Heart left ventricle (tissue), 16 donors: ENCODE measurements at places on chromosomes 6 and 20. TPM values are rescaled to one million over a fixed set of nuclear protein-coding genes. Genes with fewer than 3 reads are reported as not detected.

Gene IRAK1BP1
- 5.4 TPM for total RNA-seq

Gene RAET1G
- not detected for total RNA-seq

Gene DDX43
- not detected for total RNA-seq

GRCh38 chr6:137976430-137976829 is 109.4 kb downstream of the TNFAIP3 start:
- no peak overlapping the region for H3K27ac ChIP-seq
- H3K36me3 ChIP-seq, result no peaks in the 10 kb centered on the region
- no peaks in the 10 kb centered on the region for H3K27me3 ChIP-seq
- DNase-seq, result no peak

- no peak for DNase-seq
- no peaks in the 10 kb centered on the region for H3K27me3 ChIP-seq
- no peak overlapping the region for H3K4me3 ChIP-seq
- H3K27ac ChIP-seq, result no peak overlapping the region
- H3K4me1 ChIP-seq, result no peaks in the 10 kb centered on the region
- no peaks in the 10 kb centered on the region for H3K36me3 ChIP-seq
These were observed 168.5 kb upstream of the ID4 start for GRCh38 chr6:19668710-19669109.

DNA sequence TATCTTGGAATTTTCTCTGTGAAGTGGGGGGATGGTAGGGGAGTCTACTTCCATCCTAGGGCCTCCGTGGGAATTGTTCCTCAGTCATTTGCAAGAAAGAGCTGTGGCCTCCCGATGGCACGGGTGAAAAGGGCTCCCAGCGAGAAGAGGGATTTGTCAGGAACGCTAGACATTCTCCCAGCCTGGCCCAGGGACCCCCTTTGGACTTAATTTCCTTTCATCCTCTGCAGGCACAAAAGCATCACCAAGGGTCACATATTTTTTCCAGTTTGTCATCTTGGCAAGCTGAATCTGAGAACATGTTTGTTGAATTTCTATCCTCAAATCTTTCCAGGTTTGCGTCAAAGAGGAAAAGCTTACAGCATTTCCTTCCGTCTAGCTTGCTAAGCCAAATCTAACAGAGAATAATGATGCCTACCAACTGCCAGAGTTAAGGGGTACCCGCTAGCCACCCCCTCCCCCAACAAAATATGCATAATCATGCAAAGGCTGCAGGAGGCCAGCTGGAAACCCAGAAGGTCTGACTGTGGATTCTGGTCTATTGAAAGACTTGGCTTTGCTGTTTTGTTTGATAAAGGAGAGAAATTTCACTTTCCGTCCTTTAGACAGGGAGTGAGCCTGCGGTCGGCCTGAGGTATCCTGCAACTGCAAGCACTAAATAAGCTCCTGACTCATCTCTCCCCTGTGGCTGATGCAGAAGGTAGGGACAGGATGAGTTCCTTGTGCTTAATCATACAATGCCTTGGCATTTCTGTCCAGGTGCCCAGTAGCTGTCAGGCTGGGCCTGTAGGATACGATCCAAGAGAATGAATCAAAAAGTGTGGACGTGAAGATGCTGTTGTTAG is 23.1 kb downstream of the PSMG4 start:
- no peak overlapping the region for H3K4me3 ChIP-seq
- peak overlapping the region; percentile 13 for H3K27ac ChIP-seq
- DNase-seq, result no peak
- no peaks in the 10 kb centered on the region for H3K27me3 ChIP-seq
- peaks cover 28% of the 10 kb centered on the region for H3K4me1 ChIP-seq

GRCh38 chr6:113540466-113540865 is 316.7 kb upstream of the MARCKS start:
- H3K4me1 ChIP-seq, result no peaks in the 10 kb centered on the region
- DNase-seq, result no peak
- H3K36me3 ChIP-seq, result no peaks in the 10 kb centered on the region
- no peak overlapping the region for H3K4me3 ChIP-seq
- H3K27me3 ChIP-seq, result no peaks in the 10 kb centered on the region

DNA sequence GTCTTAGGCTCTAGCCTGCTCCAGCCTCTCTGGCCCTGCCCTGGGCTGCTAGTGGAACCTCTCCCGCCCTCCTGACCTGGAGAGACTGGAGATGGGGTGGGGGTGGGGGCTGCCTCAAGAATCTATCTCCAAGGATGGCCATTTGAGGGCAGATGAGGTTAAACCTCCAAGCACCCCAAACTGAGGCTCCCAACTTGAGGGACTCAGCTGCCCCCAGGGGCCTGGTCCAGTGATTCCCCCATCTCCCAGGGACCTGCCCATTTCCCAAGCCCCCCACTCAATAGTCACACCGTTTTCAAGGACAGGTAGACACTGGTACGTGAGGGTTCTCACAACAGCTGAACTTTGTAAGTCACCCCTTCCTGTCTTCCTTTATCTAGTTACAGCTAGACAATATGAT is 7.1 kb upstream of the BPIFB1 start:
- H3K4me1 ChIP-seq, result no peaks in the 10 kb centered on the region
- no peak overlapping the region for H3K4me3 ChIP-seq
- no peaks in the 10 kb centered on the region for H3K36me3 ChIP-seq

DNA sequence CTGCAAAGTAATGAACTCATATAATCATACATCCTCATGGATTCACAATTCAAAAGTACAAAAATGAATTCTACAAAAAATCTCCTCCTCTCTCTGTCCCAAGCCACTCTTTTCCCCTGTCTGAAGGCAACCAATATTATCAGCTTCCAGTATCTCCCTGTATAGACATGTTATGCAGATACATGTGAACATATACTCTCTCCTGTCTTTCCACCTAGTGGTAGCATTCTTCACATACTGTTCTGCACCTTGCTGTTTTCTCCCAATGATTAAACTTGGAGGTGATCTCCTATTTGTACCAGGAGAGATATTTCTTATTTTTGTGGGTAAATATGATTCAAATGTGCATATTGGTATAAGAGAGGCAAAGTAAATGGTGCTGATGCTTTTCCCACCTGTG is 416.4 kb downstream of the EPM2A start:
- H3K4me1 ChIP-seq, result no peaks in the 10 kb centered on the region
- H3K27ac ChIP-seq, result no peak overlapping the region
- H3K27me3 ChIP-seq, result no peaks in the 10 kb centered on the region
- no peak for DNase-seq
- no peak overlapping the region for H3K4me3 ChIP-seq

DNA sequence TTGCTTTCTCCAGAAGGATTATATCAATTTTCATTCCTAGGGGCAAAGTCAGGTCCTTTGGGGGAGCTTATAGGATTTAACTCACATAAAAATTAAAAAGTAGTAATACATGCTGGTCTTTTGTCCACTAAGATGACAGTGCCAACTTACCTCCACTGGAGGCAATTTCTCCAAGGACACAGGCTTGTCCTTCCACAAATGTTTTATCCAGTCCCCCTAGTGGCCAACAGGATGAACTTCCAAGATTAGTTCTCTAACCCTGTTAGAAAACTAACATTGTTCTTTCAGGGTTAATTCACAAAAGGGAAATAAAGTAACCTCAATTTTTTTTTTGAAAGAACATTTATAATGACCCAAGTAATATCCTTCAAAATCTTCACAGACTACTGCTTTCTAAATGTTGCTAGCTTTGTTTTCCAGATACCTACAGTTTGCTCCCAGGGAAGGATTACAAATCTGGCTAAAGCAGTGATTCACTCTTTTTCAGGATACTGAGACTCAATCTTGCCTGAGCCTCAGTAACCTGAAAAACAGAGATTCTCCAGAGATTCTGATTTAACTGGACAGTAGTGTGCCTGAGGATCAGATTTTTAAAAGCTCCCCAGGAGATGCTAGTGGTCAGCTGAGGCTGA is 31.7 kb upstream of the UBR2 start:
- no peaks in the 10 kb centered on the region for H3K27me3 ChIP-seq
- H3K27ac ChIP-seq, result no peak overlapping the region
- DNase-seq, result no peak
- H3K4me1 ChIP-seq, result peaks cover 11% of the 10 kb centered on the region

DNA sequence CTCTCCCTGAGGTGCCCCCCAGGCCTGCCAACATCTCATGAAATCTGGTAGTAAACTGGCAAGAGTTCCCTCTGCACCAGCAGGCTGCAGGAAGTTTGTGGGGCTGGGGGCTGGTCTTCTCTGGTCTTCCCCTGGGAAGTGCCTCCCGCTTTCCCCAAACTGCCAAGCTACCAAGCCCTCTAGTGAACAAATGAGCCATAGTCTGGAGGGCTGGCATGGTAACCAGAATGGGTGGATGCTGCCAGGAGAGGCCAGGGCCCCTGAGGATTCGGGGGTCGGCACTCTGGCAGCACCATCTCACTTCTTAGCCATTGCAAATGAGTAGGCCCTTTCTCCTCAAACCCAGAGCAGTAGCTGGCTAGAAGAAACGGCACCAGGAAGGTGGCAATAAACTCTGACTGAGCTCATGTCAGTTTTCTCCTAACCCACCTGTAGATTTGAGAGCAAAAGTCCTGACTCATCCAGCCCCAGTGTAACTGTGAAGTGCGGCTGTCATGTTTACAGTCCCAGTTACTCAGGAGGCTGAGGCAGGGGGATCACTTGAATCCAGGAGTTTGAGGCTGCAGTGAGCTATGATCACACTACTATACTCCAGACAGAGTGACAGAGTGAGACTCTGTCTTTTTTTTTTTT is 35.9 kb downstream of the ZC3H12D start:
- H3K27me3 ChIP-seq, result peaks cover 42% of the 10 kb centered on the region
- DNase-seq, result no peak
- H3K36me3 ChIP-seq, result no peaks in the 10 kb centered on the region
- H3K27ac ChIP-seq, result no peak overlapping the region
- H3K4me1 ChIP-seq, result peaks cover 33% of the 10 kb centered on the region

DNA sequence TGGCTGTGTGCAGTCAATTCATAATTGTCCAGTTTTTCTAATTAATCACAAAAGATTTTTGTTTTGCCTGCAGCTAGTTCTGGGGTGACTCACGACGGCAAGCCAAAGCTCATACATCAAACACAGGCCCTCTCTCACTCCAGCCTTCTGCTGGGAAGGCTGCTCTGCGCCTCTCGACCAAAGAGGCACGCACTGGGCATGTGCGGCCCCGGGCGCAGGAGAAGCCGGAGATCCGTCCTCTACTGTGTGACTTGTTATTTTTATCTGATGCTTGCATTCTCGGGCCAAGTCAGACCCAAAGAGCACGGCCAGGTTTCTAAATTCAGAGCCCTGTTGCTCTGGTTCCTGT is 98.5 kb downstream of the TFAP2A start:
- H3K36me3 ChIP-seq, result no peaks in the 10 kb centered on the region
- no peaks in the 10 kb centered on the region for H3K4me1 ChIP-seq
- no peak overlapping the region for H3K27ac ChIP-seq
- no peak for DNase-seq
